Stimulated activated CD4-positive, alpha-beta T cell treated with anti-CD3 and anti-CD28 coated beads, Interleukin-1b, Interleukin-23, amount 100 ng/mL, for 1 hour (primary cell): ENCODE measurements at places on chromosomes 16 and 17.

GRCh38 chr17:48757524-48757961 lies 29.0 kb upstream of the HOXB13 start:
- no peak for DNase-seq

DNA sequence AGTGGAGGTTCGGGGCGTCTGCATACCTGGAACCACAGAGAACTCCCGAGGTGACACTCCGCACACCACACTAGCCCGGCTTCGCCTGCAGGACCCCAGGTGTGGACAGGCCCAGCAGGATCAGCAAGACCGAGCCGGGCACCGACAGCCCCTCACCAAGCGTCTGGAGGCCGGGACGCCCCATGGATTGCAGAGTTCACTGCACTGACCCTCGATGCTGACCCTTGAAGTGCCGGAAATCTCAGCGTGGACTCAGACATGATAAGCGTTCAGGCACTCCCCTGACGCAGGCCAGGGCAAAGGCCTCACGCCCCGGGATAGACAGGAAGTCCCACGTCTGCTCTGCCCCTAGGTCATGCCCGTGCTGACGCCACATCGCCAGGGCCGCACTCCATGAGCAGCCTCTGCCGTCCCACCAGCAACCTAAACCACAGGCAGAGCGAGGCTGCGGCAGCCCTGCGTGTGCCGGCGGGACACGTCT lies 26.0 kb downstream of the ACSF3 start:
- no peak for DNase-seq

DNA sequence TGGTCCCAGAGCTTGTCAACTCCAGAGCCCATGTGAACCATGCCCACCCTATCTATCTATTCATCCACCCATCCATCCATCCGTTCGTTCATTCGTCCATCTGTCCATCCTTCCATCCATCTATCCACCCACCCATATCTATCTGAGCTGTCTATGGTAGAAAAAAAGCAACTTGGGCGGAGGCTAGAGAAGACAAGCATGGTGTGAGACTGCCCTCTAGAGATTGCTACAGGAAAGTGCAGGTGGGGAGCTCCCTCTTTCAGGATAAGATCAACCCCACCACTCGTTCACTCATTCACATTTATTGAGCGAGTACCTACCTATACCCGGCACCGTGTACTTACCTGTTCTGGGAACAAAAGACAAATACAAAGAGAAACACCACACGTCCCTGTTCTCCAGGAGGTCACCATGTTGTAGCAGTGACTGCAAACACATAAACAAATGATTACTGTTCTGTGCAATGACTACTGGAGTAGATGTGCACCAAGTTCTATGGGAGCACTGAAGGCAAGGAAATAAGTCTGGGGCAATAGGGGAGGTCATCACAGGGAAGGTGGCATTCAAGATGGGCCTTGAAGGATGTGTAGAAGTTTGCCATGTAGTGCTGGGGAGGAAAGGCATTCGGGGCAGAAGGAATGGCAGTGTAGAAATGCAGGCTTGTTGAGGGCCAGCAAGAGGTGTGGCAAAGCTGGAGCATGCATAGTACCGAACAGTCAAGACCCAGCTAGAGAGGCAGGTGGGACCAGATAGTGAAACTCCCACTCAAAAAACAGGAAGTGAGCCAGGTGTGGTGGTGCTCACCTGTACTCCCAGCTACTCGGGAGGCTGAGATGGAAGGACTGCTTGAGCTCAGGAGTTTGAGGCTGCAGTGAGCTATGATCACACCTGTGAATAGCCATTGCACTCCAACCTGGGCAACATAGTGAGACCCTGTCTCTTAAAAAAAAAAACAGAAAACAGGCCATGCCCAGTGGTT lies 13.4 kb upstream of the ATP5MC1 start:
- peak; percentile 16 for DNase-seq

- no peak for DNase-seq
These were observed 271.5 kb downstream of the PHKB start for GRCh38 chr16:47732523-47733111.

DNA sequence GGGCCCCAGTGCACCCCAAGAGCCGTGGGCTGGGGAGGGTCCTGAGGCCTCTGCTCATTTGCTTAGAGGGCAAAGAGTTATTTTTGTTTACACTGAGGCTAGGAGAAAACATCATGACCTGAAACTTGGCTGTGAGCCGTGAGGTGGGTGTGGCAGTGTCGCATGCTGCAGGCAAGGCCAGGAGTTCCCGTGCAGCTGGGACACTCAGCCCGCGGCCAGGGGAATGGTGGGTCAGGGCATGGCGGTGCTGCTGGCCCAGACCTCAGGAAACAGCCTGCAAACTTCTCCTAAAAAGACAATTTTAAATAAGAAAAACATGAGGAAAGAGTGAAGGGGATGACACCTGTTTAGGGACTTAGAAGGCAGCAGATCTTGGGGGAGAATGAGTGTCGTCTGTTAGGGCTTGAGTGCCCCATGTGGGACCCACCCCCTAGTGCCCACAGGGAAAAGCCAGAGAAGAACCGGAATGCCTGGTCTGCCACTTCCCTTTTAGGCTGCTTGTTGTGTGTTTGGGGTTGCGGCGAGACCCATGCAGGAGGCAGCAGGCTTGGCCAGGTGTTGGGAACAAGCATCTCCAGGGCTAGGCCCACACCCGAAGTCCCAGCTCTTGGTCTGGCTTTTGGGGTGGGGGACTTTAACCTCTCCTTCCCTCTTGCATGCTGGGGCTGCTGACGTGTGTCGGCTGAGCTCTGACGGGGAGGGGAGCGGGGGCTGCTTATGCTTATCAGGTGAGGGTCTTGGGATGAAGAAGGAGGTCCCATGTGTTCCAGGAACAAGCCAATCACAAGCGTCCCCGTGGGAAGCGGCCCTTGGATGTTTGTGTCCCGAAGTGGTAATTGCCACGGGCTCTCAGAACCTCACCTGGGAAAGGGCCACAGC lies 80.9 kb upstream of the GNG13 start:
- DNase-seq = no peak

- DNase-seq = no peak
These were observed 55.7 kb downstream of the NT5M start for GRCh38 chr17:17358866-17359265.

GRCh38 chr16:67857547-67858233 lies 10.2 kb upstream of the CENPT start:
- DNase-seq = no peak
